ENCODE measurements at places on chromosomes 13 and 19. TPM values are rescaled to one million over a fixed set of nuclear protein-coding genes. Genes with fewer than 3 reads are reported as not detected.

Gene ZNF730
- polyA plus RNA-seq: 0.37 TPM

Gene CCDC194
- not detected for polyA plus RNA-seq

Gene MYO16
- 0.02 TPM for polyA plus RNA-seq

Gene NLRP7
- polyA plus RNA-seq: not detected

Gene ANKLE1
- polyA plus RNA-seq: 0.33 TPM

Gene LIG1
- polyA plus RNA-seq: 7.6 TPM

Gene ZNF470
- polyA plus RNA-seq: 3.3 TPM

Gene MYH14
- polyA plus RNA-seq: not detected

Gene PLIN5
- polyA plus RNA-seq: not detected

Gene SCN1B
- polyA plus RNA-seq: 5.8 TPM

DNA sequence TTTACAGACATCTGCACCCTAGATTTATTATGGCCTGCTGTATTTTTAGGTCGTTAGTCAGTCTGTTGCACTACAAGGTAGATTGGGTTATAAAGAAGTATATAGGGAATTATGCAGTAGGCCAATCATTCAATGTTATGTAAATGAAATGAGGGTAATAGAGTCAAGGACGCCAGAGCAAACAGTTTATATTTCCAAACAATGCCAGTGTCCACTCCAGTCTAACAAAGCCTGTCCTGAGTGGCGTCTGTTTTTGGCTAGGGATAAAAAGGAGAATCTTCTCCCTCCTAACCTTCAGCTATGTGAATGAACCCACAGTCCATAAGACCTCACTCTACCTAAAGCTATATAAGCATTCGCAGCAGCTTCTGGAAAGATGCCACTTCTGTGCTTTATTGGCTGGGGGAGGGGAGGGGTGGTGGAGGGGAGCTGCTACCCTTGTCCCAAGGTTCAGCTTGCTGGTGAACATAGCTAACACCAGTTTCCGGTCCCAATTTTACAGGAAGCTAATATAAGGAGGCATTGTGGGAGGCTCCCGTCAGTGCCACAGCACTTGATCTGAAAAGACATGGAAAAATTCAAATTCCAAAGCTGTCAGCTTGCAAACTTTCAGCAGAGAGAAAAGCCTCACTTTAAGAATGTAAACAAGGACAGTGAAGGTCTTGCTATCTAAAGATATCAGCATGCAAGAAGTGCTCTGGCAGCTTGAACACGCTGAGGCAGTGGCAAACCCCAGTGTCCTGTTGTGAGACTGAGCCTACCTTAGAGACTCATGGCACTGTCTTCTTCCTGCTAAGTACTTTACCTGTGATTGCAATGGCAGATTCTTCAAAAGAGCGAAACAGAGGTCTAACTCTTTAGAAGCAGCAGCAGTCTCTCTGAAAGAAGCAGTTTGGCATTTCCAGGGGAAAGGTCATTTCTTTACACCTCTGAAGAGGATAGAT is 369.9 kb downstream of the PCDH9 start:
- no peak for DNase-seq

- DNase-seq: peak; percentile 37
These were observed 32.0 kb downstream of the LTBP4 start for GRCh38 chr19:40633207-40633606.

DNA sequence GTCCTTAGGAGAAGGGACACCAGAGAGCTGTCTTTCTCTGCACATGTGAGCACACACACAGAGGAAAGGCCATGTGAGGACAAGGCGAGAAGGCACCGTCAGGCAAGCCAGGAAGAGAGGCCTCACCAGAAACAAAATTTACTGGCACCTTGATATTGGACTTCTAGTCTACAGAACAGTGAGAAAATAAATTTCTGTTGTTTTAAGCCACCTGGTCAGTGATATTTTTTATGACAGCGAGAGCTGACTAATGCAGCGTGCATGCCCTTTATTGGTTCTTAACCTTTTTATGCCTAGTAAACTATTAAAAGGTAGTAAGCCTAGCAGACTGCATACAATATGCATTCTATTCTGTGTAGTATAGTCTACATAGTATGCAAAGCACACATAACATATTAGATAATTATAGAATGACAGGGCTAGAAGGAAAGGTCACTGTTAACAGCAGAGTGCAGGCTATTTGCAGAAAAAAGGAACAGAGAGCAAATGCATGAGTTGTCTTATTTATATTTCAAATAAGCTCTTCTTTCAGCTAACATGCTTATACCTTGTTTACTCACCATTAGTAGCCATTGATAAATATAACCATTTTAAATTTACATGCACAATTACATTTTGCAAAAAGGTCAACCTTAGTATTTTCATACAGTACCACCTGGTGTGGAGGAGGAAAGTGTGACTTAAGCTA is 25.2 kb upstream of the KATNAL1 start:
- no peak for DNase-seq

DNA sequence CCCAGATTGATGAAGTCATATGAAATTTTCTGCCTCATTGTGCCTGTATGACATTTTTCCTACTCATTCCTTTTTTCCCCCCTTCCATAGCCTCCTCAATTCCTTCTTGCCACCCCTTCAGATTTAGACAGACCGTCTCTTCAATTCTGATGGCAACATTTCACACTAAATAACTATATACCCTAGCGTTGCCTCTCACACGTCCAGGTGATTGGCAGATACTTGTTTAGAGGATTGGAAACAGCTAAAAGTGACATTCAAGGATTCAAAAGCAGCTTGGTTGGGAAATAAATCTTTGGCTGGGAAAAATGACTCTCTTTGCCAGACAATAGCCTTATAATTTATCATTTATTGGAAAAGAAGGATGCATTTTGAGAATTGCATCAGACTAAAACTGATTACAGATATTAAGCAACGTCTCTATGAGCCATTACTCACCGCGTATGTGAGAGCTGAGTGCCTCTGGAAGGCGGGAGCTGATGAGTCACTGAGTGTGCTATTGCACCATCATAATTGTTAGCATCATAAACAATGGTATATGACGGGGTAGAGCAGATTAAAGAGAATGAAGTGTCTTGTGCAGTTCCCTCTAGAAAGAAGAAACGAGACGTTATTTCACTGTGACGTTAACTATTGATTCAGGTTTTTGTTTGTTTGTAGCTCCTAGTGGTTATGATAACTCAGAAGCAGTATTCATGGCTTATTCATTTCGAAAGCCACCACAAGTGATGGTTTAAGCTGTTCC is 61.1 kb upstream of the FAM216B start:
- DNase-seq: peak; percentile 91

GRCh38 chr13:69389899-69390298 is 717.7 kb upstream of the ATXN8OS start:
- DNase-seq: no peak

DNA sequence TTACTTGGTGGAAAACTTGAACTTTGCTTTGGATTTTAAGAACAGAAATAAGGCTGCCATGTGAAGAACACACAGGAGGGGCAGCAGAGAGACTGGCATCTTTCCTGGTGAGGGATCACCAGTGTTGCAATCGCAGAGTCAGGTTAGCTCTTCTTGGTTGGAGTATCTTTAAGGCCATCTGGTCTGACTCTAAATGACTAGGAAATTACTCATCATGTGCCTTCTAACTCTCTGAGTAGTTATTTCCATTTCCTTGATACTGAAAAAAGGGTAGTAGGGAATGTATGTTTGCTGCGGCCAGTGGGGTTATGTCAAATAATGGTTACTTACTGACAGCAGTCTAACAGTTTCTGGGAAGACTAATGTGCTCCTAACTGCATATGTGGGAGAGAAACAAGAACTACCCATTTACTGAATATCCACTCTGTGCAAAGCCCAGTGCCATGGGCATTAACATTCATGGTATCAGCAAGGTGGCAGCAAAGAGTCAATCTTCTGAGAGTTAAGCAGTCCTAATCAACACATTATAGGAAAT is 122.1 kb downstream of the COG6 start:
- DNase-seq: peak; percentile 55

GRCh38 chr13:44537248-44537647 is 38.9 kb downstream of the TSC22D1 start:
- no peak for DNase-seq

- DNase-seq: no peak
These were observed 36.3 kb upstream of the TFDP1 start for GRCh38 chr13:113548171-113548641.

DNA sequence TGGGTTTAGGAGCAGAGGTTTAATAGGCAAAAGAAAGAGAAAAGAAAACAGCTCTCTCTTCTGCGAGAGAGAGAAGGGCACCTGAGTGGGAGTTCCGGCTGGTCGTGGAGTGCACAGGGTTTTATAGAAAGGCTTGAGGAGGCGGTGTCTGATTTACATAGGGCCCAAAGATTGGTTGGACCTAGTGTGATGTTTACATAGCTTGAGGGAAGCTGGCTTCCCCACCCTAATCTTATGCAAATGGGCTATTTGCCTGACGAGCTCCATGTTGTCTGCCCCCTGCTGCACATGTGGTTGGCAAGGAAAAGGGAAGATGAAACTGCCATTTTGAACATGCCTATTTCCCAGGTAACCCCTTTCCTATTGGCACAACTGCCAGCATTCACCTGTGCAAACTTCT is 21.5 kb upstream of the MEDAG start:
- no peak for DNase-seq

All from AG04450 (cell line).